ENCODE measurements at places on chromosomes 7 and 10. TPM values are rescaled to one million over a fixed set of nuclear protein-coding genes. Genes with fewer than 3 reads are reported as not detected.
A peak's percentile ranks its signal among the peaks of the same experiment; 100 is the strongest.

- peak; percentile 33 for DNase-seq
These were observed 31.6 kb upstream of the LEP start for GRCh38 chr7:128209229-128210035.

- no peak for DNase-seq
These were observed 97.0 kb downstream of the SUGCT start for GRCh38 chr7:40231796-40232195.

DNA sequence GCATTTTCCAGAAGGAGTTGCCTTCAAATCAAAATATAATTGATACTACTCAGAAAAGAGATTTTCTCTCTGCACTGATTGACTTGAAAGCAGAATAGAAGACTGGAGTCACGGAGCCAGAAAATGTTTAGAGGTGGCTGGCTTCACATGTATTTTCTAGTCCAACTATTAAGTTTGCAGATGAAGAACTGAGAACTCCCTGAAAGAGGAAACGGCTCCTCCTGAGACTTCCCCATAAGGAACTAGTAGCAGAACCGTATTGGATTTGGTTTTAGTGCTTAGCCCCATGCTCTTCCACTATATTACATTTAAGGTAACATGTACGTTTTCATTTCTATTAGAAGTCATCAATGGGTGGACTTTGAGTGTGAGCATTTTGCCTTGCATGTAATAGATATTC lies 946.3 kb downstream of the CNTNAP2 start:
- no peak for DNase-seq

DNA sequence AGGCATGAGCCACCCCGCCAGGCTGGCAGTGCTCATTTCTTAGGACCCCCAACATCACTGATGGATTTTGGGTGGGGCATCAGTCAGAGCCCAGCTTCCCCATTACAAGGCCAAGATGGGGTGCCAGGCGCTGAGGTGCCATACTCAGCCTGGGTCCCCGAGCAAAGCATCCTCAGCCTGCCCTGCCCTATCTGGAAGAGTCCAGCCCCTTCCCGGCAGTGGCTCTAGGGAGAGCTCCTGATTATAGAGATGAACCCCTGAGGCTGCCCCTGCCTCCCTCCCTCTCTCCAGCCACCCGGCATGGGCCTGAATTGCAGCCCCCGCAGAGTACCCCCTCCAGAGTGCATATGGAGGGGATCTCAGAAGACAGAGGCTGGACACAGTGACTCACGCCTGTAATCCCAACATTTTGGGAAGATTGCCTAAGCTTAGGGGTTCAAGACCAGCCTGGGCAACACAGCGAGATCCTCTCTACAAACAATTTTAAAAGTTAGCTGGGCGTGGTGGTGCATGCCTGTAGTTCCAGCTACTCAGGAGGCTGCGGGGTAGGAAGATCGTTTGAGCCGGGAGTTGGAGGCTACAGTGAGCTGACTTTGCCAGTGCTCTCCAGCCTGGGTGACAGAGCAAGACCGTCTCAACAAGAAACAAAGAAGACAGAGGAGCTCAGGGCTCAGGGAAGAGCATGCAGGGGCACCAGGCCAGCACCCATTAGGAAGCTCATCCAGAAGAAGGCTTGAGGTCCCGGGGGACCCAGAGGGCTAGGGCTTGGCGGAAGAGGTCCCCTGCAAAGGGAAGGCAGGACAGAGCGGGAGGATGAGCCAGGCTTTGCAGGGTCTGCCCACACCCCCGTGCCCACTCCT lies 13.3 kb downstream of the LAT2 start:
- DNase-seq = no peak

- DNase-seq = no peak
These were observed 184.6 kb downstream of the FANK1 start for GRCh38 chr10:126080879-126081411.

Gene SUMF2
- 31.4 TPM for total RNA-seq

Gene VPS37D
- 2.5 TPM for total RNA-seq

Gene CYP2W1
- not detected for total RNA-seq

Measured in gastrocnemius medialis (tissue), 4 donors.